ENCODE measurements at places on chromosomes 4 and X. TPM values are rescaled to one million over a fixed set of nuclear protein-coding genes. Genes with fewer than 3 reads are reported as not detected.

The KCND1 gene
- total RNA-seq: 8.3 TPM

The ARR3 gene
- not detected for total RNA-seq

The AMBN gene
- total RNA-seq: not detected

The GPR119 gene
- not detected for total RNA-seq

The HNRNPDL gene
- total RNA-seq: 262 TPM

The CLIC2 gene
- total RNA-seq: 5.0 TPM

The CSAG3 gene
- 5.3 TPM for total RNA-seq

The ADH1C gene
- total RNA-seq: not detected

The RPA4 gene
- total RNA-seq: 0.86 TPM

The GALNTL6 gene
- not detected for total RNA-seq

The RIBC1 gene
- total RNA-seq: 0.46 TPM

The NPY2R gene
- not detected for total RNA-seq

The GPC4 gene
- not detected for total RNA-seq

The IDS gene
- 64.6 TPM for total RNA-seq

The MGAT4D gene
- not detected for total RNA-seq

The COL4A6 gene
- total RNA-seq: not detected

DNA sequence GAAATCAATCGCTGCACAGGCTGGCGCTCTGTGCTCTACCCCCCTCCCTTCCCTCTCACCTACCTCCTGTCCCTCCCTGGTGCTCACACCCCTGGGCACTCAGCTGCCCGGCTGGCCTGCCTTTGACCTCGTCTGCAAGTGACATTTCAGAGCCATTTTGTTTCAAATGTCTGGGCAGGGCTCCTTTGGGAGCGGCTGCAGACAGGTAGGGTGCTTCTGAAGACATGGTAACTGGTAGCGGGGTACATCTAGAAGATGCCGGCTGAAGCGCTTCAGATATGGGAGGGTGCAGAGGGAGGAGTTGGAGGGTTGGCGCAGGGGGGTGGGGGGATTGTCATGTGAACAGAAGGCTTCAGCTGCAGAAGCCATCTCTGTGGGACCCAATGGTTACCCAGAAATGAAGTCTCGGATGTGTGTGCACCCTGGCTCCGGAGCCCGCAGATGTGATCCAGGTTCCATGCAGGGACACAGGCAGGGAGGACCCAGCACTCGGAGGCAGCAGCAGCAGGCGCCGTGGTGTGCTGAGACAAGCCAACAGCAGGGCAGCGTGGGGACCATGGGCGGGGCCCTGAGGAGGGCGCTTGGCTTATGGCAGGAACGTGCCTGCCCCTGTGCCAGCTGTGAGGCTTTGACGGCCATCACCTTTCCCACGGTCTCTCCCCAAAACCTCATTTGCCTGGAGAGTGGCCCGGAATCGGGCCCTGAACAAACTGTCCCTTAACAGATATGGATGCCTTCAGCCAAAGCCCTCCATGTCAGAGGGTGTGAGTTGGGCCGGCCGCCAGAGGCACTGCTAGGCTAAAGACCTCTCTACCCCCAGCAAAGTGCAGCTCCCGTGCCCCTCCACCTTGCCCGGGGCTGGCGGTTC lies 7.6 kb upstream of the DUSP9 start:
- no peak for DNase-seq
- H3K27ac ChIP-seq: no peak overlapping the region
- H3K4me1 ChIP-seq: peaks cover 10% of the 10 kb centered on the region
- no peaks in the 10 kb centered on the region for H3K36me3 ChIP-seq
- peaks cover 15% of the 10 kb centered on the region for H3K27me3 ChIP-seq
- H3K4me3 ChIP-seq: no peak overlapping the region

- peaks cover 19% of the 10 kb centered on the region for H3K27me3 ChIP-seq
- H3K4me3 ChIP-seq: no peak overlapping the region
- H3K36me3 ChIP-seq: no peaks in the 10 kb centered on the region
Measured at GRCh38 chr4:56696056-56696455, 15.0 kb upstream of the HOPX start.

DNA sequence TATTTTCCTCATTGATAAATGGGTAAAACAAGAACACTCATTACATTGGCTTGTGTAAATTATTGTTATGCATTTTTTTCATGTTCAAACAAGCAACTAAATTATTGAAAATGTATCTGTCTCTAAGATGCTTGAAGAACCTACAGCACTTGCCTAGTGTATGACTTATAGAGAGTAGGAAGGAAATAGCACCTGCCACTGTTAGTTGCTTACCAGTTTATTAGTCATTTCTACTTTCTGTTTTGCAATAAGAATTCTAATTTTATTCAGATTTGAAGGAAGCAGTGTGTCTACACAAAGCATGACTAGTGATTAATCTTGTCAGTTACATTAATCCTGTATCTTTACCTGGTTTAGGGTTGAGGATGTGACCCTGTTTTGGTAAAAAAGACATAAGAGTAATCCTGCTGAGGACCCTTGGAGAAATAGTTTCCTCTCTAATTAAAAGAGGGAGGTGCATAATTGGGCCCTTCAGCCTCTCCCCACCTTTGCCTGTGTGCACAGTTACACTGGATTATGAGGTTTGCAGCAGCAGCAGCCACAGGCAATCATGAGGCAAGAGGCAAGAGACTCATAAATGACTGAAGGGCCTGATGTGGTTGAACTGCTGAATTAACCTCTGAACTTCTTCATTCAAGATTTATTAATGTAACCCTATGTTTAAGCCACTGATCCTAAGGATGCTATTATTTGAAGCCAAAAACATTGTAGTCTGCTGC lies 1202.1 kb downstream of the ADGRL3 start:
- peaks cover 2% of the 10 kb centered on the region for H3K36me3 ChIP-seq
- H3K27ac ChIP-seq: no peak overlapping the region
- no peaks in the 10 kb centered on the region for H3K27me3 ChIP-seq
- H3K4me3 ChIP-seq: no peak overlapping the region

DNA sequence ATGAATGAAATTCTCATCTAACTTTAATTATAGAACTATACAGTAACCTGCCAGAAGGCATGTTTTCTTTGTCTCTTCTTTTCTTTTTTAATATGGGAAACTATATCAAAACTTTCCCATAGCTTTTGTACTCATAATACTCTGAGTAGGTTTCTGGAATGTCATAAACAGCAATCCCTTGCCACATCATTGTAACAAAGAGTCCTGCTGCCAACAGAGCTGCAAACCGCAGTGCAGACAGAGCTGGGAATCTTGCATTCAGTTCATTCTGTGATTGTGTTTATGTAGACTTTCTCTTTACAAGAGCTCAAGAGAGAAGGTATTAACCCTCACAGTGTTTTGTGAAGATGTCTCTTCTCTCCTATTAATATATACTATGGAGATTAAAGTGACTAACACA lies 304.4 kb upstream of the SLIT2 start:
- no peaks in the 10 kb centered on the region for H3K4me1 ChIP-seq
- no peaks in the 10 kb centered on the region for H3K36me3 ChIP-seq
- no peaks in the 10 kb centered on the region for H3K27me3 ChIP-seq
- H3K4me3 ChIP-seq: no peak overlapping the region

GRCh38 chr4:54281054-54281766 lies 52.1 kb downstream of the PDGFRA start:
- H3K27me3 ChIP-seq: peaks cover 19% of the 10 kb centered on the region
- H3K4me3 ChIP-seq: no peak overlapping the region
- H3K4me1 ChIP-seq: peaks cover 15% of the 10 kb centered on the region
- H3K36me3 ChIP-seq: peaks cover 2% of the 10 kb centered on the region
- DNase-seq: no peak
- H3K27ac ChIP-seq: no peak overlapping the region

DNA sequence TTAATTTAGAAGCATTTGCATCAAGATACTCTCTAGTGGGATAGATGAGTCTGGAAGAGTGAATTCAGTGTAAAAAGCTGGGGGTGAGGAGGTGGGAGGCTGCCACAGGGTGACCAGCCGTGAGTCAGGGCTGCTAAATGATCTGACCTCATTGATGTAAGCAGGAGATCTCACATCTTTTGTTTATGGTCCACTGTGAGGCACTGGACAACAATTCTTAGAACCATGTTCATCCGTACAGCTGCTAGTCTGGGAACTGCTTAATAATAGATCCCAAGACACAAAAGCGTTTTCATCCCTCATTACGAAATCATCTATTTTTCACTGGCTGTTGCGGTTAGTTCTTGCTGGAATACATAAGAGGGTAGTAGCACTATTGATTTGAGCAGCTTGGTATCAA lies 14.1 kb downstream of the KLF3 start:
- no peak for DNase-seq
- peaks cover 5% of the 10 kb centered on the region for H3K36me3 ChIP-seq
- no peak overlapping the region for H3K4me3 ChIP-seq
- peaks cover 62% of the 10 kb centered on the region for H3K4me1 ChIP-seq

- H3K4me3 ChIP-seq: no peak overlapping the region
- H3K4me1 ChIP-seq: no peaks in the 10 kb centered on the region
- no peak overlapping the region for H3K27ac ChIP-seq
- H3K36me3 ChIP-seq: peaks cover 1% of the 10 kb centered on the region
Measured at GRCh38 chrX:72394518-72395170, 88.9 kb upstream of the CITED1 start.

DNA sequence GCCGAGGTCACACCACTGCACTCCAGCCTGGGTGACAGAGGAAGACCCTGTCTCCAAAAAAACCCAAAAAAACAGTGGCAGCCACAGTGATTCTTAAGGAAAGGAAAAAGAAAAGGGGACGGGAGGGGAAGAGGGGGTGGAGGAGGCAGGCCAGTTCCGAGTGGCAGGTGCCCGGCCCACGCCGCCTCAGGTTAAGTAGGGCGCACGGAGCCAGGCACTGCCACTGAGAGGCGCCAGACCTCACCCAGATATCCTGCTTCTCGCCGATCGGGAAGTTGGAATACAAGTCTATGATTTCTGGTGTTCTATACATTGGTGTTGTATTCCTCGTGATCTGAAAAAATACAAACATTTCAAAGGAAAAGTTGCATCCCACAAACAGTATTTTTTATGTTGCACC lies 35.9 kb downstream of the GAK start:
- no peak for DNase-seq
- H3K27me3 ChIP-seq: no peaks in the 10 kb centered on the region
- H3K27ac ChIP-seq: no peak overlapping the region
- H3K4me1 ChIP-seq: no peaks in the 10 kb centered on the region
- peaks cover 7% of the 10 kb centered on the region for H3K36me3 ChIP-seq

GRCh38 chr4:176435901-176436292 lies 116.1 kb downstream of the SPCS3 start:
- peaks cover 8% of the 10 kb centered on the region for H3K4me1 ChIP-seq
- H3K36me3 ChIP-seq: no peaks in the 10 kb centered on the region
- no peak for DNase-seq
- no peak overlapping the region for H3K4me3 ChIP-seq
- no peak overlapping the region for H3K27ac ChIP-seq

DNA sequence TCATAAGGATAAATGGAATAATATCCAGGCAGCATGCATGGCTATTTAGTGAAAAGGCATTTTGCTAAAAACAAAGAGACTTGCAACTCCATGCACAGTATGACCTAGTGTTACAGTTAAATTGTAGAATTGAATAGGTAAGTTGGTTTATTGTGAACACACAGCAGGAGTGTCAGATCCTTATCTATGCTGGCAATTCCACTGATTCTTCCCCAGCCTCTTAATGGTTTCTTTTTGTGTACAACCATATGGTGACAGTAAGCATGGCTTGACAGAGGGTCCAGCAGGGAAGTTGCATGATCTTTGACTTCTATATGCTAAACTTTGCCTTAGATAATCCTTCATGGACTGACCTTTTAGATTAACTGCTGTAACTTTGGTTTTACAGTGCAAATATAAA lies 936.6 kb upstream of the EPHA5 start:
- DNase-seq: no peak
- no peaks in the 10 kb centered on the region for H3K36me3 ChIP-seq
- no peak overlapping the region for H3K4me3 ChIP-seq

GRCh38 chrX:38220415-38221390 lies at the start of gene SRPX:
TSS of gene SRPX (minus strand) at chrX:38220871. CDS start at chrX:38220792, 79 bp downstream.
- no peak within 1 kb of the TSS for H3K27ac ChIP-seq
- H3K4me3 ChIP-seq: peak within 1 kb of the TSS; percentile 58
- H3K4me1 ChIP-seq: peaks cover 3% of the 10 kb centered on the region
- DNase-seq: peak; percentile 1
- peaks cover 62% of the 10 kb centered on the region for H3K27me3 ChIP-seq

- no peak overlapping the region for H3K4me3 ChIP-seq
- no peaks in the 10 kb centered on the region for H3K27me3 ChIP-seq
- H3K4me1 ChIP-seq: no peaks in the 10 kb centered on the region
- H3K36me3 ChIP-seq: no peaks in the 10 kb centered on the region
Measured at GRCh38 chr4:161252520-161253141, 911.2 kb downstream of the FSTL5 start.

GRCh38 chr4:10022346-10023049 lies 1.2 kb upstream of the SLC2A9 start:
- no peaks in the 10 kb centered on the region for H3K36me3 ChIP-seq
- no peak for DNase-seq
- H3K27me3 ChIP-seq: no peaks in the 10 kb centered on the region
- no peak overlapping the region for H3K4me3 ChIP-seq

- no peak overlapping the region for H3K4me3 ChIP-seq
- peaks cover 13% of the 10 kb centered on the region for H3K4me1 ChIP-seq
- no peaks in the 10 kb centered on the region for H3K27me3 ChIP-seq
- H3K36me3 ChIP-seq: no peaks in the 10 kb centered on the region
- H3K27ac ChIP-seq: no peak overlapping the region
Measured at GRCh38 chr4:128528793-128529553, 241.4 kb upstream of the PGRMC2 start.

DNA sequence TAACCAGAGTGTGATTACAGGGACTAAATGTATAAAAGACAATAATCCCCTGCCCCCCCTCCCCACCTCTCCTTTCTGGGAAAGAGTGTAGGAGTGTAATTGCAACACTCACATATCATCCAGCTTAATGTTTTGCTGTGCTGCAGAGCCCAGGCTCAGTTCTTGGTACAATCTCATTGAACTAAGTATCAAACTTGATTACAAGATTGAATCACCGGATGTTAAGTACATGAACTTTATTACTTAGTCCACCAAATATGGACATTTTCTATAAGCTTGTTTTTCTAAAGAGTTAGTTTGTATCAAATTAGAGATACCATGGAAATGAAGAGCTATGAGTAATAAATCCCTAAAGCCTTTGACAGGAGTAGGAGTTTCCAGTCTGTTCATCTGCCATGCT lies 559.1 kb downstream of the ZNF674 start:
- H3K36me3 ChIP-seq: no peaks in the 10 kb centered on the region
- no peak overlapping the region for H3K4me3 ChIP-seq
- DNase-seq: no peak
- H3K27ac ChIP-seq: no peak overlapping the region
- peaks cover 35% of the 10 kb centered on the region for H3K27me3 ChIP-seq
- H3K4me1 ChIP-seq: no peaks in the 10 kb centered on the region

DNA sequence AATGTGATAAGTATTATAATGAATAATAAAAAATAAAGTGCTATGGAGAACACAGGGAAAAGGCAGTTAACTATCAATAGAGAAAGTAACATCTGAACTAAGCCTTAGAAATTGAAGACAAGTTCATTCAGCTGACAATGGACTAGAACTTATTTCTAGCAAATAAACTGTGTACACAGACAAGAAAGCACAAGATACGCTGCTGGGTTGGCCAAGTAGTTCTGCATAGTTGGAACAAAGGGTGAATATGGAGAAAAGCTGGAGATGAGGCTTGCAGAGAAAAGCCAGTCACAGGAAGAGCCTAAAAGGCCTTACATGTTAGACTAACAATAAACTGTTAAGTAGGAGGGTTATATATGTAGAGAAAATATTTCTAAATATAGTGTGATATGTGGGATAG lies 71.2 kb downstream of the WDFY3 start:
- no peak overlapping the region for H3K4me3 ChIP-seq
- DNase-seq: no peak
- no peaks in the 10 kb centered on the region for H3K4me1 ChIP-seq
- H3K27me3 ChIP-seq: no peaks in the 10 kb centered on the region
- H3K36me3 ChIP-seq: no peaks in the 10 kb centered on the region

Data from activated T-cell treated with anti-CD3 and anti-CD28 coated beads, Interleukin-2, amount 50 U/mL, for 72 hours (primary cell).